Stimulated activated CD4-positive, alpha-beta T cell treated with anti-CD3 and anti-CD28 coated beads, Interleukin-4, amount 100 ng/mL, for 1 hour (primary cell): ENCODE measurements at places on chromosomes 2 and 18.

DNA sequence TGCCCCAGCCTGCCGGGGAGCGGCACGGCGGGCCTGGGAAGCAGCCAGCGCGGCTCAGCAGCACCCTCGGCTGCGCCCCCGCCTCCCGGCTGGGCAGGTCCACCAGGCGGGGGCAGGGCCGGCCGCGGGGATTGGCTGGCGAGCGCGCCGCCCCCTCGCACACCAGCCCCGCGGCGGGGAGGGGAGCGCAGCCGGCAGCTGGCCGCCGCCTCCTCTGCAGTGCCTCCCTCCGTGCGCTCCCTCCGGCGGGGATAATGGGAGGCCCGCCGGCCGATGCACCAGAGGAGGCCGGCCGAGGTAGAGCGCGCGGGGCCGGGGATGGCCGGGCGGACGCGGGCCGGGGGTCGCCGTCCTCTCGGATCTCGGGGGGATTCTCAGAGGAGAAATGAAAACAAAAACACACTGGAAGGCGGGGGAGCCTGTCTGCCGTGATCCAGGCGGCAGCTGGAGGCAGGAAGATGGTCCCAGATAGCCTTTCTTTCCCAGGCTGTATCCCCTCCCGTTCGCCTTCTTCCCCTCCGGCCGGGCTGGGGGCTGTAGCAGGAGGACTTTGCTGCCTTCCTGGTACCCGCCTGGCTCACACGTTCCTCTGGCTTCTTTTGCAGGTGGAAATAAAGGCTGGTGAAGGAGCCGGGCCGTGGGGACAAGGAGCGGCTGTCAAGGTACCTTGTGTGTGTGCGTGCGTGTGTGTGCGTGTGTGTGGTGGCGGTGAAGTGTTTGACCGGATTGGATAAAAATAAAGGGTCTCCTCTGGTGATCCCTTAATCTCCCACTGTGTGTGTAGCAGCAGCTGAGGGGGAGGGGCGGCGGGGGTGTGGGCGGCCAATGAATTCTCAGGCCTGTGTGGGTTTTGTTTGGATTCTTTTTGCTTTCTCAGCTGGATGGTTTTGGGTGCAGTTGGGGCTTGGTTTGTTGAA is 18.1 kb downstream of the TET3 start:
- peak; percentile 77 for DNase-seq

- no peak for DNase-seq
Observed at GRCh38 chr2:20579866-20580265, 71.0 kb downstream of the HS1BP3 start.

GRCh38 chr2:128307595-128307994 is 11.1 kb downstream of the HS6ST1 start:
- no peak for DNase-seq

GRCh38 chr2:173550143-173550542 is 195.5 kb downstream of the CDCA7 start:
- DNase-seq, result no peak

DNA sequence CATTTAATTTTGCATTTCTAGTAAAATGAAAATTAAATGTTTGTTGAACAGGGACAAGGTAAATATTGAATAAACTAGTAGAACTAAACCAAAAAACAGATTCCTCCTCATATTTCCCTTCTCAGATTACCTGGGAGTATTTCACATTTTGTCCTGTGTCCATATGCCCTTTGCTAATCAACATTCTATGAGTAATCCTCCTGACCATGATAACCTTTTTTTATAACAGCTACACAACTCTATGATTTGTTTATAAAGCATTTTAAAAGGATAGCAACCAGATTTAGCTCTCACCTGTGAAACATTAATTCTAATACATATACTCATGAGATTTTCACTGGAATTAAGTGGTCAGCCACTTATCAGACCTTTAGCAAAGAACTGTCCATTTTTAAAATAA is 7.1 kb upstream of the DSG2 start:
- DNase-seq, result no peak
